ENCODE measurements at places on chromosomes 6 and 20.

DNA sequence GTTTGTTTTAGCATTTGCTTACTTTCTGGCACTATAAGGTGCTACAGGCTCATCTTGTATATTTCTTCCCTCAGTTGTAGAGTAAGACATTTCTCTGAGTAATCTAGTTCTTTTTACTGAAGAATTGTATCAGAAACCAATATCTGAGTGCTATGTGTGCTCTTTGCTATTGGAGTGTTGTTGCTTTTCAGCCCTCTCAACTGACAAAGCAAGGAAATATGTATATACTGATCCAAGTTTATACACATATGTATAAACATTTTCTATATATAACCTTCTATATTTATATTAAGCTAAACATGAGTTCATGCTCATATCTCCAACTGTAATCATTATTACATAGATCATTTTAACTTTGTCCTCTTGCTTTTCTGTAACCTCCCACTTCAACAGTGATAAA, 405.7 kb downstream of the RFPL4B start:
- no peak for DNase-seq

DNA sequence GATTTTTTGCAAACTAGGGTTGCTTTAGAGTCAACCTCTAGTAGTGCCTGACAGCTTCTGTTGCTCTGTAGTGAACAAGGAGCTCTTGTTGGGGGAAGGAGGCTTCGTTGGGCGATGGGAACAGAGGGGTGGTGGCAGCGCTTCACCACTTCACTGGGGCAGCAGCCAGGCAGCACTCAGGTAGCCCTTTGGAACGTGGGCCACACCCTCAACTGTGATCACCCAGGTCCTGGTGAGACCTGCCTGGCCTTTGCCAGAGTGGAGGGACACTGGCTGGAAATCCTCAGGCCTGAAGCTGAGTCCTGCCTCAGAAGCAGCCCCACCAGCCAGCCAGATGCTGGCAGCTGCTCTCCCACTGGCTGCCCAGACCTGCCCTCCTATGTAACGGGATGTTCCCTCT, 10.4 kb upstream of the EDN3 start:
- no peak for DNase-seq

- no peak for DNase-seq
Measured at GRCh38 chr6:151091571-151091970, 148.2 kb upstream of the AKAP12 start.

GRCh38 chr6:149815788-149816187, 48.4 kb downstream of the LRP11 start:
- DNase-seq, result no peak

DNA sequence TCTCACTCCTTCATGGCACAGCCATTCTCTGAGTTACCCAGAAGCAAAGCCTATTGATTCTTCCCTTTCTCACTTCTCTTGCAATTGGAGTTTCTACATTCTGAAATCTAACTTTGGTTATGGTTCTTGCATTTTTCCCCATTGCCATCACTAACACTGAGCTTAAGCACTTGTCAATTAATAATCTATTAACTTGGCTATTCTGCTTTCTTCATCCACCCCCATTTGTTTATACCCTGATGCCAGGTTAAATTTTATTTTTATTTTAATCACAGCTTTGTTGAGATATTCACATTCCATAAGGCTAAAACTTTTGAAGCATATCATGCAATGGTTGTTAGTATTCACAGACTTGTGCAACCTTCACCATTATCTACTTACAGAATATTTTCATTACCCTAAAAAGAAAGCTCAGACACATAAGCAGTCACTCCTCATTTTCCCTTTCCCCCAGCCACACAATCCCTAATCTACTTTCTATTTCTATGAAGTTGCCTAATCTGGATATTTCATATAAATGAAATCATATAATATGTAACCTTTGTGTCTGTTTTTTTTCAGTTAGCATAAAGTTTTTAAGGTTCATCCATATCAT, 222.3 kb downstream of the UBE3D start:
- no peak for DNase-seq

- DNase-seq, result no peak
Measured at GRCh38 chr20:17327185-17328148, 100.6 kb downstream of the PCSK2 start.

DNA sequence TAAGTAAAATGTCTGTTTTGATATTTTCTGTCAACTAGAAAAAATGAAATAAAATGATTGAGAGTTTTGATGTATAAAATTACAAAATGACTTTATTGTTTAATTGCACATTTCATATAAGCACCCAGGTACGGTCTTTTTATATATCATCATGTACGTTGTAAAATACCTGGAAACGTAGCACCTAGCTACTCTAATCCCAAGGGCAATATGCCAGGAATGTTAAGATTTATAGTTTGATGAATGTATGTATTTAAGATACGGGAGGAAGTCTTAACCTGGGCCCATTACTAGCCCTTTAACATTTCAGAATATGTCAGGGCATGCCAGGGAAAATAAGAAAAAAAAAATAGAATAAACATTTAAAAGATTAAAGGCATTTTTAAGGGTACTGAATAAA, 490.9 kb upstream of the NRSN1 start:
- DNase-seq, result no peak

DNA sequence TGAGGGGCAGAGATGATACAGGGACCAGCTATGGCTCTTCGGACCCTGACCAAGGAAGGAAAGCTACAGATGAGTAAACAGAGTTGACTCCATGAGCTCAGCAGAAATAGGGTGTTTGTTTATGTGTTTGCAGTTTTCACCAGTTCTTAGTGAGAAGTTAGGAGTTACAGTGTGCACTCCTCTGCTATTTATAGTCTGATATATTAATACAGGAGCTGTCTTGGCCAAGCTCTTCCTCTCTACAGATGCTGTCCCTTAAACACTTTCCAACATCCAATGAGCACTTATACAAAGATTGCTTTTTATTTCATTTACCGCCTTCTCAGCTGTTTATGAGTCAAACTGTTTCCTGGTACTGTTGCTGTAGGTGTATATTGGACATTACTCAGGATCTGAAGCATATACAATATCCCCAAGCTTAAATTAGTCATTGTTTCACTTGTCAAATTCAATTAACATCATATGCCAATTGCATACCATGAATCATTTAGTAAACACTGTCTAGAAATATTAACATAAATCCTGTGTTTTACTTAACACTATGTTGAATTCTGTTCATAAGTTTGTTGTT, 618.0 kb downstream of the PRKN start:
- DNase-seq, result no peak

DNA sequence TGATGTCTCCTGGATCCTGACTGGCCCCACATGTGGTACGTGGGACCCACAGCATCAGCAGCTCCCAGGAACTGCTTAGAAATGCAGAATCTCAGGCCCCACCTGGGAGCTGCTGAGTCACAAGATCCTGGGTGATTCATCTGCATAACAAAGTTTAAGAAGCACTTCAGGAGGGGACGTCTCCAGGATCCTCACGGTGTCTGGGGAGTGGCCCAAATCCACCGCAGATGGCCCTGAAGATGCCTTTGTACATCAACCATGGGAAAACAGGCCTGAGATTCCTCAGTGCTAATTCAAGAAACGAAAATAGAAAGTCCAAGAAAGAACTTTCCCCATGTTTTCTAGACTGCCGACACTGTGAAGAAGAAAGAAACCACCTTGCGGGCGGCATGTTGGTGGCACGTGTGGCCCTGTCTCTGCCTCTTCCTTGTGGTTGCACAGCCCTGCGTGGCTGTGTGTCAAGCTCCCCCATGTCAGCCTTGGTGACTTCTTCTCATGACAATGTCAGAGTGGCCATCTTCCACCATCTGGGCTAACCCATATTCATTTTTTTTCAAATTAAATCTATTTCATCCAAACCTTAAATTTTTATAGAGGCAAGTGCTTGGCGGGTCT, 26.1 kb downstream of the RRBP1 start:
- DNase-seq, result no peak

DNA sequence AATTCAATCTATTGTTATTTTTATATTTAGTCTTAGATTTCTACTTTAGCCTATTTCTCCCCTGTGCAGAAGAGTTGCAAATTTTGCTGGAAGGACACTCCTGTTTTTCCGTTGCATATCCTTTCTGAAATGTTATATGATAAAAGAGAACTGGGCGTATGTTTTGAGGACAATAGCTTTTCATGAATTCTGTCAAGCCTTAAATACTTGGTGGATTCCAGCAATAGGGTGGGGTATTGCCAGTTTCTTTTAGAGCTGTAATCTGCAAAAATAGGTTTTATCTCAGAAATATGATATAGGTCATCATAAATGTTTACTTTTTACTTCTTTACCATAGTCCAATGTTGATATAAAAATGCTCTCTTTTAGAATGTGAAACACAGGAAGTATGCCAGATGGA, 42.0 kb downstream of the VTA1 start:
- no peak for DNase-seq

DNA sequence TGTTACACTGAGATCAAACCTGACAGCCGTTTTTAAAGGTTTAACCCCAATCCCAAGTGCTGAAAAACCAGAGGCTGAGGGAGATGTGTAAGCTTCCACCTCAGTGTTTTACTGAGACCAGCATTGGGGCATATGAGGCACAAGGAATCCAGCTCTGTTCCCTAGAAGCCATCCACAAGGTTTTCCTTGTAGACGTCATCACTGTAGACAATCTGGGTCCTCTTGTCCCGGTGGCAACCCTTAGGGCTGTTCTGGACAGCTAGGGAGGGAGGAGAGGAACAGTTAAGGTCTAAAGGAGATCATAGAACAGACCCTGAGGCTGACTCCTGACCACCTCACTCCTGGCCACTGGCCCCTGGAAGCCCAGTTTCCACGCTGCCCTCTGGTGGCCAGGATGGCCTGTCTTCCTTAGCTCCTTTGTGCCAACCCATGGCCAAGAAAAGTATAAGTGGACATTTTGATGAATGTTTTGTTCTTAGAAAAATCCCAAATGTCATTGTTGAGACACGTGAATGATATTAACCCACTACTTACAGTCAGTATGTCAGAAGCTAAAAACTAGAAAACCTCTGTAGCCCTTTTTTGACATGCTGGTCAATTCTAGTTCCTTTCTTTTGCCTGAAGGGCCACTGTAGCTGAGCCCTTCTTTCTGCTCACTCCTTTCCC, 6.4 kb downstream of the CFB start:
- DNase-seq, result peak; percentile 72

DNA sequence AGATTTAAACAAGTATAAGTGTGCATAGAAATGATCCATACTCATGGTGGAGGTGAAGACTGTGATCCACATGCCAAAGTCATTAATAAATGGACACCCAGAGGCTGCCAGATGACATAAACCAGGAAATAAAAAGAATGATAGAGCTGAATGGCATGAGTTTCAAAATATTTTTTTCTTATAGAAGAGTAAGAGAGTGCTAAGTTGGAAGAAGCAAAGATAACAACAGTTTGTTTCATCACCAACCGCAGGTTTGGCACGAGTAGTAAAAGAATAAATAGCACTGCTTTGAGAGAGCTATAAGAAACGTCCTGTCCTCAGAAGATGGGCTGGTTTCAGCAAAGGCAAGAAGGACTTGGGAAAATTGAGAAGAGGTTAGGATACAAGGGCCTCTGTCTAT, 246.9 kb downstream of the UBE3D start:
- no peak for DNase-seq

GRCh38 chr6:158560836-158561320, 987 bp downstream of the TMEM181 start:
- DNase-seq, result peak; percentile 63

GRCh38 chr20:18331694-18332093, 43.4 kb downstream of the ZNF133 start:
- DNase-seq, result no peak

- no peak for DNase-seq
Measured at GRCh38 chr6:41785689-41786450, 1.6 kb upstream of the TOMM6 start.

DNA sequence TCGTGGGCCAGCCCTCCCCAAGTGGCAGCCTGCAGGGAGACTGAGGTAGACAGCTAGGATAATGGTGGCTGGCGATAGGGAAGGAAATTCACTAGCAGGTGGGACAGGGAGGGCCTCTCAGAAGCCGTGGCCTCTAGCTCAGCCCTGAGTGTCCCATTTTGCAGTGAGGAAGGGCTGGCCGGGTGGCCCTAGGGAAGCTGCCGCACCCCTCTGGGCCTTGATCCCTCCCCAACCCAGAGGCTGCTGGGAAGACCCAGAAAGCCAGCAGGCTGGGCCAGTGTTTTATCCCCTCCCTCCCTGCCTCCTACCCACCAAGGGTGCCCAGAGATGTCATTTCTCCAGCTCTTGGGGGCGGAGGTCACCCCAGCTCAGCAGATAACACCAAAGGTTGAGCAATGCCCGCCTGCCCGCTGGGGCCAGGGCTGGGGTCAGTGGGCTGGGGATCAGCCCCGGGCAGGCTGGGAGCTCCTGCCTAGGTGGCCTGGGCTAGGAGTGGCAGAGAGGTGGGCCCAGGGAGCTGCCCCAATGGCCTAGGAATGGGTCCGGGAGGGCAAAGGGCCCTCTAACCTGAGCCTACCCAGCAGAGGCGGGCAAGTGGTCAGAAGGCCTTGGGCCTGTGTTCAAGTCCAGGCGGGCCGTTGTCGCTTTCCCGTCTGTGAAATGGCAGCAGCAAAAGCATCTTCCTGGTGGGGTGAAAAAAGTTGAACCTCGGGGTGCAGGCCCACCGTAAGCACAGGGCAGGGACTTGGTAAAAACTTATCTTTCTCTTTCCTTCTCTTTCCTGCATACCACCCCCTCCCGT, 1.6 kb upstream of the CEBPB start:
- peak; percentile 33 for DNase-seq

DNA sequence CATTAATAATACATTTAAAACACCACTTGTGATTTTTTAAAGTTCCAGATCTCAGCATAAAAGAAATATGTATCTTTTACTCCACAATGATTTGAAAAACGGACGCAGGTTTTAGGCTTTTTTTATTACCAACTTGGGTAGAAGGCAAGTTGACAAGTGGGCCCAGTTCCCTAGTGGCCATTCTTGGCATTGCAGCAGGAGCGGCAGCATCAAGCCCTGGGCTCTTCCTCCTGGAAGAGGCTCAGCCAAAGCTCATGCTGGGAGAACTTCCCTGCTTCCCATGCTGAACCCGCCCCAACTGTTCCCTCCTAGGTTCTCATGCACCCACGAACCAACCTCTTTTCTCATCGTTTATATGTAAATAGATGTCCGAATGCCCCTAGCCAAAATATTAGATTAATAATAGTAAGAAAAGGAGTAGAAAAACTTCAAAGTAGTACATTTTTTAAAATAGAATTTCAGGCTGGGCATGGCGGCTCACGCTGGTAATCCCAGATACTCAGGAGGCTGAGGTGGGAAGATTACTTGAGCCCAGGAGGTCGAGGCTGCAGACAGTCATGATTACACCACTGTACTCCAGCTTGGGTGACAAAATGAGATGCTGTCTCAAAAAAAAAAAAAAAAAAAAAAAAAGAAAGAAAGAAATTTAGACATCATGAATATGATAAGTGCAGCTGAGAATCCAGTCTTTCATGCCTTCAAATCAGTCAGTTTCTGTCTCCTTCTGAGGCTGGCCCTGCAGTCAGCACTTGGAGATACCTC, 18.2 kb upstream of the MYB start:
- peak; percentile 50 for DNase-seq

- no peak for DNase-seq
Measured at GRCh38 chr6:45513843-45514242, 136.1 kb upstream of the SUPT3H start.

GRCh38 chr6:142937986-142938385, 7.0 kb downstream of the HIVEP2 start:
- no peak for DNase-seq
